ENCODE measurements at places on chromosomes 3 and 15.

DNA sequence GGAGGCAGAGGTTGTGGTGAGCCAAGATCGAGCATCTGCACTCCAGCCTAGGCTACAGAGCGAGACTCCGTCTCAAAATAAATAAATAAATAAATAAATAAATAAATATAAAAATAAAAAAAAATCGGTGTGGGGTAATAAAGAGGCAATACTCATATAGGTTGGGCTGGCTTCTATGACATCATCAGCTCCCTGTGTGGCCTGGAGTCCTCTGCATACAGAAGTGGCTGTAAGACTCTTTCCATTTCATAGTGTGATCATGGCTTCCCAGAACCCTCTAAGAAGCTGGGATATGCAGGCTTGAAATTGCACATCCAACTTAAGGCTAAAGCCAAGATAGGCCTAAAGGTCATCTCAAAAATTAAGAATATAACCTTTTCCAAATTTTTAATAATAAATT is 101.6 kb downstream of the ZIC4 start:
- DNase-seq = no peak

GRCh38 chr3:133733226-133733625 is 13.0 kb upstream of the TF start:
- no peak for DNase-seq

GRCh38 chr15:41944313-41944940 is 27.9 kb downstream of the EHD4 start:
- DNase-seq = no peak

GRCh38 chr15:65329984-65330735 is 25.7 kb downstream of the RNU5B-1 start:
- DNase-seq = no peak

DNA sequence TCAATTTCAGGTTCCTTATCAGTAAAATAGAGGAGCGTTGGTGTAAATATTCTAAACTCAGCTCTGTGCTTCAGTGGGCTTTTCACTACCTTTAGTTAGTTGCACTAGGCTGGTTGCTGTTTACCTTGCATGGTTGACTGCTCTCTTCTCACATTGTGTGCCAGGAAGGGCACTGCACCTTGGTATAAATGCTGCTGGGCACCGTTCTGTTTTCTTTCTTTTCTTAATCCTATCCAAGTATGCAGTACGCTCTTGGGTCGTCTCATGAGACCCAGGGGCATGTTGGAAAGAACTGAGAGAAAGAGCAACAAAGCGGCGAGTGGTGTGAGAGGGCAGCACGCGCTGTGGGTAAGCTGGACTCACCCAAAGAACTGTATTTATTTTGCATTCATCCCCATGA is 22.4 kb downstream of the KCNMB2 start:
- DNase-seq = no peak

DNA sequence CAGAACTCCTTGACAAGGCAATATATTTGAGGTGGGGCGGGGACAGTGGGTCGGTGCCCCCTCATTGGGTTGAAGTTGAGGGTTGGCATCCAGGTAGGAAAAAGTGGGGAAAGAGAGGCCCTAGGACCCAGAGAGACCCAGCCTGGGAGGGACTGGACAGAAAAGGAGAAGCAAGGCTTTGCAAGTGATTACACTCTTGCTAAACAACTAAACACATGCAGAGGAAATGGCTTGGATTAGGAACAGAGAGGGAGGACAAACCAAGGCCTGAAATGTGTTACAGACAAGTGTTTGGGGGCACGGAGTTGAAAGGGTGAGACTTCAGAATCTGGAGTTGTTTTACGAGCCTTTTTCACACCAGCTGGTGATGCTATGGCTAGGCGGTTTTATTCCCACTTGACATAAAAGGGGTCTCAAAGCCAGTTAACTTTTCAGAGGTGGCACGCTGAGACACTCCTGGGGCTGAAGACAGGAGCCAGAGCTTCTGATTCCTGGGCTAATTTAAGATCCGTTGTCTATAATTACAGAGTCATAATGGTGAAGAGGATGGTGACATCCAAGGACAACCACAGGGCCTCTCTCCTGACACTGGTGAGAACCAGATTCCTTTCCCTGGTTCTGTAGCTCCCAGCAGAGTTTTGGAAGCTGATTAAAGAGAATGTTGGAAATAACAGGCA is 7.7 kb upstream of the KCTD6 start:
- no peak for DNase-seq

DNA sequence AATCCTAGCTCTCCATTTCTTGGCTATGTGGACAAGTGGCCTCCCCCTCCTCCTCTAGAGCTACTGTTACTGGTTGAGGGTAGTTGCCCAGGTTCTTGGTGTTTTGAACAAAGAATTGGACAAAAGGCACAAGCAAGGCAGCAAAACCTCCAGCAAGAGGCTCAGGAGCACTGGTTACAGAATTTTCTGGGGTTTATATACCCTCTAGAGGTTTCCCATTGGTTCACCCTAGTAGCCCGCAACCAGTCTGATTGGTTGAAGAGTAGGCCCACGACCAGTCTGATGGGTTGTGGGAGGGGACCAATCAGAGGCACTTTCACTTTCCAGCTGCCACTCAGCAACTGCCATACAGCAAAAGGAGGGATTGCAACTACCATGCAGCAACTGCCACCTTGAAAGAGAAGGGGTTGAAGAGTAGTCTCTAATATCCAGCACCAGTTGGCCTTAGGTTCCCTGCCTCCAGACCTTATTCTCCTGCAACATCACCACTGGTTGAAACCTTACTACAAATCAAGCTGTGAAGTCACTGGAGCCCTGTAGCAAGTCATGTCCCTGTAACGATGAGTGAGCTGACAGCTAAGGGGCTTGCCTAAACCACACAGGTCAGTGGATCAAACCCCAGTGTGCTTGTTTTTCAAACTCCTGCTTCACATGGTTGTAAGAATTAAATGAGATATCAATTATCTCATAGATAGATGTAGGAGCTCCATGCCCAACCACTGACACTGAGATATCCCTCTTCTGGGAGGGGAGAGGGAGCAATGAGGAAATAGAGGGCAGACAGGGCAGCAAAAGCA is 2.9 kb upstream of the C15orf39 start:
- no peak for DNase-seq

- no peak for DNase-seq
Measured at GRCh38 chr3:46561951-46562350, 4.2 kb downstream of the LRRC2 start.

DNA sequence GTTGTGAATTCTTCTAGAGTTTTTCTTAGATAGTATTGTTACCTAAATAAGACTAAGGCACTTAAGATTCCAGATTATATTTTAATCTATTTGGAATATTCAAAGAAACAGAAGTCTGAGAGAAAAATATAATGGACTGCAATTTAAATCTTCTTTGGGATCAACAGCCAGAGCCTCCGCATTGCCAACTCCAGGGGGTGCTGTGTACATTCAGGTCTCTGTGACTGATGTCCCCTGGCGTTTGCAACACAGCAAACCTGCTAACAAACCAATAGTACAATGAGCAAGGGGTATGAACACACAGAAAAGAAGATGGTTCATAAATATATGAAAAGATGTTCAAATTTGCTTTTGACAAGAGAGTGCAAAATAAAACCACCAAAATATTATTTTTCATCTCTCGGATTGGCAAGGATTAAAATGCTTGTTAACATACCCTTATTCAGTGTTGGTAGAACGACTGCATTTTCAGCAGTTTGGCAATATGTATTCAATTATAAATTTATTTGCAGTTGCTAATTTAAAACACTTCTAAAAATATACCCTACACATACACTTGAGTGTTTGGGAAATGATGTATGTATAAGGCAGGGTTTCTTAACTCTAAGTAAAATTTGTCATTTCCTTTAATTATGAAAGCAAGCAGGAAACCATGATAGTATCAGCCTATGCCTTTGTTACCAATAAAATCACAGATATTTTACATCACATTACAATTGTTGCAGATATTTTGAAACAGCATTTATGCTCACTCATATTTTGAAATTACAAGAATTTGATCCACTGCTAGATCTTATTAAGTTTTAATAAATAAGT is 16.1 kb upstream of the TM4SF1 start:
- DNase-seq = peak; percentile 40

Measured in GM18507 (cell line).